Liver (tissue), 10 donors: ENCODE measurements at places on chromosomes 7 and 10.

DNA sequence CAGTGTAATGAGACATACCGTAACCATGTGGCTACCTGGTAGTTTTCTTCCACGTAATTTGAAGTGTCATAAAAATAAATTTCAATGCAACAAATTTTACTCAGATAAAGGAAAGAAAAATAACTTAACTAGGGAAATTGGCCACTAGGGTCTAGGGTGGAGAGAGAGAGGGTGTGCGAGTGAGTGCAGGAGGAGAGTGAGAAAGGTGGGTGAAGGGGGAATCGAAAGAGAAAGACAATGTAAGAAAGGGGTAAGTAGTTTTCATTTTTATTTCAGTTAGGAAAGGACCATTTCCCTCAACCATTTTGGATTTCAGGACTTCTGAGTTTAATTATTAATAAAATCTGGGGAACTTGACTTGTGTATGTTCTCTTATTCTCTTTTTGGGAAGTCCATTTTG lies 27.7 kb upstream of the GLI3 start:
- no peak for DNase-seq

GRCh38 chr7:148210804-148211325 lies 379.7 kb upstream of the C7orf33 start:
- no peak for DNase-seq

- DNase-seq: no peak
Observed at GRCh38 chr7:107865956-107866775, 24.8 kb upstream of the DLD start.

DNA sequence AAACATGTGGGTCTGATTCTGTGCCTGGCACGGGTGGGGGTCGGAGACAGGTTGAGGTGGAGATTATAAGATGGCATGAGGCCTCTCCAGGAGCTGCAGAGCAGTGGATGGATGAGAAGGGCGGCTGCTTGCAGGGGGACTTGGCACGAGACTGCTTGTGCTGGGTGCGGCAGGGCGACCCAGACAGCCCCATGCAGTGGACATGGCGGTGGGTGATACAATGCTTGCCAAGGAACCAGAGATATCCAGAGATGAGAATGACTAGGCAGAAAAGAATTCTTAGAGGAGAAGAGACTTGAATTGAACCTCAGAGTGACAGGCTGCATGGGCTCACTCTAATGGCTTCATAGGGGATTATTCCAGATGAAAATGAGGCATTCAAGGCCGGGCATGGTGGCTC lies 145.4 kb downstream of the NEURL1 start:
- DNase-seq: no peak

GRCh38 chr7:20200361-20200760 lies 16.8 kb downstream of the MACC1 start:
- no peak for DNase-seq
